ENCODE measurements at places on chromosomes 5 and 9.

DNA sequence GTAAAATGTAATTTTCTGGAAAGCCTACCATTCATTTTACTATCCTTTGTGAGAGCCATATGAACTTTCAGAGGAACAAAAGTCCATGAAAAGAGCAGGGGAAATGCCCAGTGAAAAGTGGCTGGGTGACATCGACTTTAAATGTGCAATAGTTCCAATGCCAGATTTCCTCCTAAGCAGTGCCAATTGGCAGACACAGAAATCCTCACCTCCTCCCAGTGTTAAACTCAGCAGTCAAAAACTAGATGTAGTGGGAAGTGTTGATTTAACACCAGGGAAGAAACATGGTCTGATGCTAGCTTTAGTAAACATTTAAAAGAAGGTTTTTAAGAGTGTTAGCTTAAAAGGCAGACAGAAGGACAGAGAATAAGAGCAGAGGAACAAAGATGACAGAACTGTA lies 2055.2 kb downstream of the MAT2B start:
- H3K4me1 ChIP-seq: no peaks in the 10 kb centered on the region
- no peak overlapping the region for H3K27ac ChIP-seq
- H3K36me3 ChIP-seq: no peaks in the 10 kb centered on the region
- DNase-seq: no peak

DNA sequence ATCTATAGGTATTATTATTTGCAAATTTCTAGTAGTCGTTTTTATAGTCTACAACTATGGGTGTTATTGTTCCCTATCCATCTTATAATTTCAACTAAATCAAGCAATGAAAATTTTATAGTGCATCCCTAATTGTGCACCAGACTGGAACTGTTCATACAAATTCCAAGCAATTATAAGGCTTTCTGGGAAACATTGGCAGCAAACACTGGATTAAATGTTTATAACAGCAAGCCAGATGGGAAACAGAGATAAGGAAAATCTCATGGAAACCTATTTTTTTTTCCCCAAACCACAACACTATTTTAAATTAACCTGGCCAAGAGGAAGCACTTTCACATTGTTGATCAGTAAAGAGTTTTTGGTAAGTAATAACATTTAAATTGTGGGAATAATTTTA lies 524.3 kb downstream of the RASEF start:
- DNase-seq: no peak
- no peak overlapping the region for H3K27ac ChIP-seq
- no peak overlapping the region for H3K4me3 ChIP-seq

DNA sequence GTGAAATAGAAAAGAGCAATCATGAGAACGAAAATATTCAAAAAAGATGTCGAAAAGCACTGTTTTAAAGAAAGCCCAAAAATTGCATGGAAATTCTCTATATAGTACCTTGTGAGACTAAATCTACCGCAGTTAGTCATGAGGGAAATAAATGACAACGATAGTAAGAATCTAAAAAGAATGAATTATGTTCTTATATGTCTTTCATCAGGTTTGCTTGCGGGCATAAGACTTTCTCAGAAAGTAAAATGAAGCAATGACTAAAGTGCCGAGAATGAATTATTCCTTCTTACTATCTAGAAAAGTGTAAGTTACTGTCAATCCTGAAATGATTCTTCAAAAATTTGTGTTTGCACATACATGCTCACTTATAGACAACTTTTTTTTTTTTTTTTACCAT lies 26.4 kb downstream of the PTPRD start:
- no peak for DNase-seq
- no peaks in the 10 kb centered on the region for H3K4me1 ChIP-seq
- H3K27ac ChIP-seq: no peak overlapping the region
- no peaks in the 10 kb centered on the region for H3K36me3 ChIP-seq
- H3K27me3 ChIP-seq: no peaks in the 10 kb centered on the region

DNA sequence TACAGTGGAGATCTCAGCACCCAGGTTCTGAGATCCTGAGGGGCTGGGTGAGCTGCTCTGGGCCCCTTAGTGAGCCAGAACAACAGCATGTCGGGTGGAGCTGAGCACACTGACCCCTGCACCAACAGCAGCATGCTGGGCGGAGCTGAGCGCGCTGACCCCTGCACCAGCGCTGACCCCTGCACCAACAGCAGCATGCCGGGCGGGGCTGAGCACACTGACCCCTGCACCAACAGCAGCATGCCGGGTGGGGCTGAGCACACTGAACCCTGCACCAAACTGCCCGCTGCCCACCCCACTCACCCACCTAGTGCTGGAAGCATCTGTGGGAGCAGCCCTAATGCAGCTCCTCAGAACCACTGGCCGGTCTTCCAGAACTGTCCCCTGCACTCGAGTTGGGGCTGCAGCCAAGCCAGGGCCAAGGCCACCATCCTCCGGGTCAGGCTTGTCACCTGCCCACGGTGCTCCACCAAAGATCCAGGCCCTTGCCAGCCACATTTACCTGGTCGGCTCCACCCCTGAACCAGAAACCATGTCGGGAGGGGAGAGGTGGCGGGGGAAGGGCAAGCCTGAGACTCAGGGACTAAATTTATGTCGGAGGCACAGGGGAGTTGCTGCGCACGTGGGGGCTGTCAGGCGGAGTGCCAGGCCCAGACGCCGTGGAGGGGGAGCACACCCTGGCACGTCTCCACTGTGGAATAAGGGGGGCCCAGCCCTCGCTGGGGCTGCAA lies 80.3 kb downstream of the ADAMTS2 start:
- no peak for DNase-seq
- H3K27me3 ChIP-seq: no peaks in the 10 kb centered on the region
- no peak overlapping the region for H3K4me3 ChIP-seq
- no peaks in the 10 kb centered on the region for H3K36me3 ChIP-seq

- no peak overlapping the region for H3K4me3 ChIP-seq
- no peak overlapping the region for H3K27ac ChIP-seq
- H3K36me3 ChIP-seq: no peaks in the 10 kb centered on the region
- H3K27me3 ChIP-seq: no peaks in the 10 kb centered on the region
- peaks cover 5% of the 10 kb centered on the region for H3K4me1 ChIP-seq
Observed at GRCh38 chr5:95045181-95045965, 239.5 kb downstream of the MCTP1 start.

GRCh38 chr5:53359916-53360517 lies 120.4 kb upstream of the FST start:
- H3K4me1 ChIP-seq: no peaks in the 10 kb centered on the region
- no peaks in the 10 kb centered on the region for H3K36me3 ChIP-seq
- H3K27ac ChIP-seq: no peak overlapping the region
- no peaks in the 10 kb centered on the region for H3K27me3 ChIP-seq
- H3K4me3 ChIP-seq: no peak overlapping the region
- DNase-seq: no peak

DNA sequence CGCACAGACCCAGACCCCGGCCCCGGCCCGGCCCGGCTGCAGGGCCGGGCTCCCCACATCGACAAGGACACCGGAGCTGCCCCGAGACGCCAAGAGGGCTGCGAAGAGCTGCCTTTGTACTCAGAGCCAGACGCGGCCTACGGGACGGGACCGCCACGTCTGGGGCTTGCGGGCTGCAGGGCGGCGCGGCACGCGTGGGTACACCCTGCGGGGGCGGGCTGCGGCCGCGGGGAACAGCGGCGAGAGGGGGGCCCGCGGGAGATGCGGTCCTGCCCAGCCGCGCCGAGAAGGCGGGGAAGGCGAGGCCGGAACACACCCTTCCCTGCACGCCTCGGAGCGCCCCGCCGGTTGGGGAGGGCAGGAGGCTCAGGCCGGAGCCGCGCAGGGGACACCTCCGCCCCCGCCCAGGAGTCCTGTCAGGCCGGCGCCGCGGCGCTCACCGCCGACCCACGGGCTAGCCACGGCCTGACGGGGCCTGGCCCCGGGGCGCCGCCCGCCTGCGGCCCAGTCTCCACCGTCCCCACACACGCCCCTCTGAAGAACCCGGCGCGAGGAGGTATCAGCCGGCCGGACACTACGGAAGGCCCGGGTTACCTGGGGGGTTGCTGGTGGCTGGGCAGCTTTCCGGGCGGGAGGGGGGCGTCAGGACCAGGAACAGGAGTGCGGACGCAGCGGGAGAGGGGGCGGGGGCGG lies 478 bp downstream of the RAB14 start:
- DNase-seq: no peak

All from esophagus squamous epithelium (tissue), 5 donors.